ENCODE measurements at places on chromosomes 16 and 17.

DNA sequence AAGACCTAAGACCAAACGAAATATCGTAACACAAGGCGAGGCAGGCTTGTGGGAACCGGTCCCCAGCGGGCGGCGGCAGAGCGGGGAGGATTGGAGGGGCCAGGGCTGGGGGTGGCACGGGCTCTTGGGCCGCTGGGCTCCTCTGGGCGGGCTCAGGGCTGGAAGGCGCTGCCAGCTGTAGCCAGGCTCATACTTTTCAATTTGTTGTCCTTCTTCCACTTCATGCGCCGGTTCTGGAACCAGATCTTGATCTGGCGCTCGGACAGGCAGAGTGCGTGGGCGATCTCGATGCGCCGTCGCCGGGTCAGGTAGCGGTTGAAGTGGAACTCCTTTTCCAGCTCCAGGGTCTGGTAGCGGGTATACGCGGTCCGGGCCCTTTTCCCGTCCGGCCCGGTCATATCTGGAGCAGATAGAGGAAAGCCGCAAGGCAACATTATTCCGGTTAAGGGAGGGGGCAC is 1.5 kb downstream of the HOXB5 start:
- H3K4me1 ChIP-seq, result peaks cover 24% of the 10 kb centered on the region
- H3K36me3 ChIP-seq, result no peaks in the 10 kb centered on the region
- DNase-seq, result no peak

DNA sequence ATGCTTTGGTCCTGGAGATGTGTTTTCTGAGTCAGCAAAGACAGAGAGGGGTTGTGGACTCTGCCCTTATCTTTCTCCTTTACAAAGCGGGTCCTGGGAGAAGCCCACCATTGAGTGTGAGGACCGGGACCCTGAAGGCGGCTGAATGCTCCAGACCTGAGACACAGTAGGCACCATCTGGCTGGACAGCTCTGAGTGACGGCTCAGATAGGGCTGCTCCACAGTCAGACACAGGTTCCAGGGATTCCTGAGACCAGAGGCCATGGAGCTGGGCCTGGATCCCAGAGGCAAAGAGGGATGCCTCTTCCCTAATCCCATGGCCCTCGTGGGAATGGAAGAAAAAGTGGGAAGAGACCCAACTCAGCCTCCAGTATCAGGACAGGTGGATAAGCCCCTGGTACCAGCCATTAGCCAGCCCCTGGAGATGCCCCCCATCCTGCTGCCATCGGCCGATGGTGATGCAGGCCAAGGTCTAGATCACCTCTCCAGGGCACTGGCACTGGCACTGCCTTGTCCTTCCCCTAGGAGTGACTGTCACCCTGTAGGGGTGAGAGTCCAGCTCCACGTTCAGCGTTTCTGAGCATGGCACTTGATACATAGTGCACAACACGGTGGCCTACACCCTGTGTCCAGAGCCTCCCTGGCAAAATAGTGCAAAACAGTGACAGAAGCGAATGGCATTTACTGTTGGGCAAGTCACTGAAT is 4.7 kb downstream of the MMP15 start:
- DNase-seq, result no peak
- H3K4me1 ChIP-seq, result no peaks in the 10 kb centered on the region
- no peak overlapping the region for H3K4me3 ChIP-seq
- H3K27ac ChIP-seq, result no peak overlapping the region
- peaks cover 4% of the 10 kb centered on the region for H3K27me3 ChIP-seq

GRCh38 chr16:89038811-89039735 is 54.6 kb upstream of the ACSF3 start:
- no peak for DNase-seq
- H3K27ac ChIP-seq, result no peak overlapping the region
- H3K27me3 ChIP-seq, result peaks cover 8% of the 10 kb centered on the region

GRCh38 chr17:79695293-79695790 is 35.4 kb upstream of the ENPP7 start:
- H3K4me3 ChIP-seq, result no peak overlapping the region
- H3K27ac ChIP-seq, result no peak overlapping the region
- H3K4me1 ChIP-seq, result no peaks in the 10 kb centered on the region

GRCh38 chr16:4376126-4376892 is 4.7 kb downstream of the VASN start:
- peaks cover 6% of the 10 kb centered on the region for H3K4me1 ChIP-seq
- no peaks in the 10 kb centered on the region for H3K36me3 ChIP-seq
- H3K27me3 ChIP-seq, result peaks cover 26% of the 10 kb centered on the region
- H3K4me3 ChIP-seq, result no peak overlapping the region

DNA sequence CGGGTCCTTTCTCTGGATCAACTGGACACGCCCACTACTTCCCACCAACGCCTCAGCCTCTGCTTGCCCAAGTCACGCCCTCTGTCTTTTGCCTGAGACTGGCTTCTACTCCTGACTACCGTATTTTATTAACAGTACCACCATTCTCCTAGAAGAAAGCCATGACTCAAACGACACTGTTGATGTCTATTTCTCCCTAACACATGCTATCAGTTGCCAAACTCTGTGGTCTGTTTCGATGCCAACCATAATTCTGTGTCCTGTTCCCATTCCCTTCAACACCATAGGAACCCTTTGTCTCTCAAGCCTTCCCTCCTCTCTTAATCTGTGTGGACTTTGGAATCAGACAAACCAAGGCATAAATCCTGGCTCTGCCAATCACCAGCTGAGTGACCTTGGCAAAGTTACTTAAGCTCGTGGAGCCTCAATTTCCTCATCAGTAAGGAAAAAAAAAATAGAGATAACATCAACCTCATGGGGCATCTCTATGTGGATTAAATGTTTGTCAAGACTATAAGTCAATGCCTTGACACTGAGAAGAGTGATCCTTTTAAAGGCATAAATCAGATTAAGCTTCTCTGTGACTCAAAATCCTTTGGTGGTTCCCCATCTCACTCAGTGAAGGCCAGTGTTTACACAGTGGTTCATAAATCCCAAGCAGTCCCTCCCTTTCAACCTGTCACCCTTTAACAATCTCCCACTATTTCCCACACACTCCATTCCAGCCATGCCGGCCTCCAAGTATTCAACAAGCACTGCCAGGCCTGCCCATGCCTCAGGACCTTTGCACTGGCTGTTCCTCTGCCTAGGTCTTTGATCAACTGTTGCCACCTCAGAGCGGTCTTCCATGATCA is 45.6 kb downstream of the ERN1 start:
- H3K4me3 ChIP-seq, result no peak overlapping the region
- H3K27me3 ChIP-seq, result no peaks in the 10 kb centered on the region
- DNase-seq, result no peak

DNA sequence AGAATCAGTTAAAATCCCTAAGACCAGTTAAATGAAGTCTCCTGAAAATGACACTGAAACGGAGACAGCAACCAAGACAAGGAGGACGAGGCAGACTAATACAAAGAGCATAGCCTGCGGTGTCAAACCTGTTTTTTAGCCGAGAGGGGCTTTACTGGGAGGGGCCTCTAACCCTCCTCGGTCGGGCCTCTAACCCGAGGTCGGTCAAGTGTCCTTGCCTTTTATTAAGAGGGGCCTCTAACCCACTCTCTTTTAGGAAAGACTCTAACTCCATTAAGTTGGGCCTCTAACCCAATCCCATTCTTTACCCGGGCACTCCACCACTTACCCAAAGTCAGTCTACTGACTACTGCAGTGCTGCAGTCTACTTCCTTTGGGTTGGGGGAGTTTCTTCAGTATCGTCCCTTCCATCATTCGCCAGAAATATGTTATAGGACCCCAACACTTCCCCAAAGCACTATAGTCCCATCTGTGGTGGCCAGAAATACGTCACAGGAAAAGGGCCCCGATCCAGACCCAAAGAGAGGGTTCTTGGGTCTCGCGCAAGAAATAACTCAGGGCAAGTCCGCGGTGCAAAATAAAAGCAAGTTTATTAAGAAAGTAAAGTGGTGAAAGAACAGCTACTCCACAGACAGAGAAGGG is 39.2 kb upstream of the ARL4D start:
- H3K27ac ChIP-seq, result peak overlapping the region; percentile 99
- H3K4me1 ChIP-seq, result peaks cover 11% of the 10 kb centered on the region
- peaks cover 18% of the 10 kb centered on the region for H3K27me3 ChIP-seq
- H3K36me3 ChIP-seq, result no peaks in the 10 kb centered on the region
- DNase-seq, result no peak

DNA sequence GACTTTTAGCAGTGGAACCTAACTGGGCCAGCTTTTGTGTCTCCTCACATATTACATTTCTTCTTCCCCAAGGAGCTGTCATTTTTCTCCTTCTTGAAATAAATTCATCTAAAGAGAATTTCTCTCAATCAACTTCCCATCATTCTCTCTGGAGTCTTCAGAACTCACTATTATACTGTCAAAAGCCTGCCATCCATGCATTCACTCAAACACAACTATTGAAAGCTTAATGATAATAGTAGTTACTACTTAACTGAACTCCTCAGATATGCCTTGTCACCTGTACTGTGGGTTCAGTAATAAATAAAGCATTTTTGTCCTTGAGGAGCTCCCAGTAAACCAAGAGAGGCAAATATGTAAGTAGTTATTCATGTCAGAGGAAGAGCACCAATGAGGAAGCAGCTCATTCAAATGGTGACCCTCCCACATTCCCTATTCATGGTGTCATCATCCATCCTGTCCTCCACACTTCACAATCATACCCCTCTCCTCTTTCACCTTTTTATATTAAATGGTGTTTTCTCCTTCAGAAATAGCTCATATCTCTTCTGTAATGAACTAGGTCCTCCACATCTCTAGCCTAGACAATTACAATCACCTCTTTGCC is 162.6 kb downstream of the CA10 start:
- no peaks in the 10 kb centered on the region for H3K27me3 ChIP-seq
- no peak overlapping the region for H3K27ac ChIP-seq
- H3K36me3 ChIP-seq, result no peaks in the 10 kb centered on the region
- H3K4me3 ChIP-seq, result no peak overlapping the region

DNA sequence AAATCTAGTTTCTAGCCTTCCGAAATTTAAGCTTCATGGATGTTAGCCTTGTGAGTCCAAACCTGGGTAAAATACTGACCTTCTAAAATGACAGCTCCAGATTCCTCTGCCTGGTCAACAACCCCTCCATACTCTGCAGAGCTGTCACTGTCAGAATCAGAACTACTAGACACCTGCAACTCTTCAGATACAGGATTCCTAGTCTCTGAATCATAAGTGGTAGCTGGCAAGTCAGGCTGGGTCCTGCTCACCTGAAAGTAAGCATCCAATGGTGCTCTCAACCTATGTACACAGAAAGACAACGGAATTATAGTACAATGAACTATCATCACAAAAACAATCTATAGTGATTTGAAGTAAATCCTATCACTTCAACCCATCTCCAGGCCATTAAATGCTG is 14.8 kb downstream of the RFWD3 start:
- peak overlapping the region; percentile 34 for H3K27ac ChIP-seq
- H3K4me3 ChIP-seq, result no peak overlapping the region
- peaks cover 24% of the 10 kb centered on the region for H3K4me1 ChIP-seq
- H3K27me3 ChIP-seq, result no peaks in the 10 kb centered on the region

DNA sequence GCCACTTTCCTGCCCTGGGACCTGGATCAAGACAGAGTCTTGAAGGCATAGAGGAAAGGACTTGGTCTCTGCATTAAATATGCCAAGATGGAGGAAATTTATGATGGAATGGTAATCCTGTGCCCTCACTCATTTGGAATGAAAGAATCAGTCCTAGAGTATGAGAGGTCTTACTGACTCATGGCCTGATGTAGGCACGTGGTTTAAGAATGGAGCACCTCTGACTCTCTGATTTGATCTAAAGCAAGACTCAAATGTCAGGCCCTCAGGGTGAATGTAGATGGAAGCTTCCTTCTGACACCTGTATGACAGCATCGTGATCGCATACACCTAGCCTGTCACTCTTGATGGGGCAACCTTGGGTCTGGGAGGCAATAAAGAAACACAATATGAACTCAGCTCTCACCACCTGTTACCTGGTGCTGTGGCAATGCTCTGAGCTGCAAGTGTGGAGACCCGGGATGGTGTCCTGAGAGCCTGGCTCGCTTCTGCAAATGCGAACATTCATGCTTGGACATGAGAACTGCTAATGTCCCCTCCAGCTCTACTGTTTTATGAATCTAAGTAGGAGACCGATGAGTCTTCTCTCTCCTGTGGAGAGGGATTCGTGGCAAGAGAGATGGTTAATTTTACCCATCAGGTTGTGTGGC is 229.9 kb downstream of the ABCC12 start:
- H3K4me3 ChIP-seq, result no peak overlapping the region
- H3K36me3 ChIP-seq, result no peaks in the 10 kb centered on the region
- no peaks in the 10 kb centered on the region for H3K4me1 ChIP-seq
- H3K27me3 ChIP-seq, result peaks cover 5% of the 10 kb centered on the region
- H3K27ac ChIP-seq, result no peak overlapping the region
- DNase-seq, result no peak

DNA sequence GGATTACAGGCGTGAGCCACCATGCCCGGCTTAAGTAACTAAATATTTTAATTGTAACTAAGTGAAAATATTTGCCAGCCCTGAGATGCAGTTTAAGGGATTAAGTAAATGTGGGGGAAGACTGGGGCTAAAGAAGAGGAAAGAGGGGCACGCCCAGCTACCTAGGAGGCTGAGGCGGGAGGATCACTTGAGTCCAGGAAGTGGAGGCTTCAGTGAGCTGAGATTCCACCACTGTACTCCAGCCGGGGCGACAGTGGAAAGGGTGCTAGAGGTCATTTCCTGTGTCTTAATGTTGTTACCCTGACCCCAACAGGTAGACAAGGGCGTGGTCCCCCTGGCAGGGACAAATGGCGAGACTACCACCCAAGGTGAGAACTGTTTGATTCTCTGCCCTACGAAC is 2.8 kb downstream of the ALDOA start:
- peaks cover 36% of the 10 kb centered on the region for H3K4me1 ChIP-seq
- peak overlapping the region; percentile 88 for H3K27ac ChIP-seq
- no peak for DNase-seq
- H3K4me3 ChIP-seq, result peak overlapping the region; percentile 40
- H3K36me3 ChIP-seq, result peaks cover 29% of the 10 kb centered on the region

- H3K4me1 ChIP-seq, result peaks cover 80% of the 10 kb centered on the region
- DNase-seq, result no peak
- H3K27ac ChIP-seq, result peak overlapping the region; percentile 94
- peaks cover 31% of the 10 kb centered on the region for H3K36me3 ChIP-seq
- H3K27me3 ChIP-seq, result peaks cover 21% of the 10 kb centered on the region
Measured at GRCh38 chr17:8900207-8900606, 32.7 kb upstream of the PIK3R6 start.

- H3K27me3 ChIP-seq, result no peaks in the 10 kb centered on the region
- DNase-seq, result no peak
- no peak overlapping the region for H3K4me3 ChIP-seq
- no peak overlapping the region for H3K27ac ChIP-seq
- peaks cover 12% of the 10 kb centered on the region for H3K4me1 ChIP-seq
Measured at GRCh38 chr17:37028040-37028439, 79.3 kb downstream of the AATF start.

- H3K4me3 ChIP-seq, result no peak overlapping the region
- no peaks in the 10 kb centered on the region for H3K36me3 ChIP-seq
- peak overlapping the region; percentile 59 for H3K27ac ChIP-seq
- H3K4me1 ChIP-seq, result peaks cover 78% of the 10 kb centered on the region
Measured at GRCh38 chr16:85603203-85603755, 9.8 kb upstream of the GSE1 start.

- no peak for DNase-seq
- no peak overlapping the region for H3K4me3 ChIP-seq
- peaks cover 51% of the 10 kb centered on the region for H3K36me3 ChIP-seq
- peaks cover 1% of the 10 kb centered on the region for H3K27me3 ChIP-seq
Measured at GRCh38 chr16:15608398-15609285, 34.3 kb downstream of the MARF1 start.

GRCh38 chr17:45667591-45668171 is 116.4 kb upstream of the CRHR1 start:
- no peak for DNase-seq
- peaks cover 3% of the 10 kb centered on the region for H3K4me1 ChIP-seq
- H3K27ac ChIP-seq, result no peak overlapping the region
- no peaks in the 10 kb centered on the region for H3K36me3 ChIP-seq
- H3K27me3 ChIP-seq, result peaks cover 8% of the 10 kb centered on the region

GRCh38 chr16:80852261-80852872 is 48.0 kb upstream of the CDYL2 start:
- peaks cover 2% of the 10 kb centered on the region for H3K27me3 ChIP-seq
- H3K4me1 ChIP-seq, result no peaks in the 10 kb centered on the region
- no peak overlapping the region for H3K4me3 ChIP-seq
- H3K36me3 ChIP-seq, result no peaks in the 10 kb centered on the region

All from immature natural killer cell (primary cell).